GM12864 (cell line): ENCODE measurements at places on chromosomes 3 and 15.

GRCh38 chr3:50365080-50365841, 5.9 kb upstream of the TMEM115 start:
- DNase-seq: peak; percentile 67

GRCh38 chr3:5016211-5017161, 37.2 kb downstream of the BHLHE40 start:
- no peak for DNase-seq

GRCh38 chr15:27059610-27060202, 88.7 kb downstream of the GABRG3 start:
- DNase-seq: no peak

- DNase-seq: no peak
Observed at GRCh38 chr3:50358355-50358910, 888 bp downstream of the TMEM115 start.

DNA sequence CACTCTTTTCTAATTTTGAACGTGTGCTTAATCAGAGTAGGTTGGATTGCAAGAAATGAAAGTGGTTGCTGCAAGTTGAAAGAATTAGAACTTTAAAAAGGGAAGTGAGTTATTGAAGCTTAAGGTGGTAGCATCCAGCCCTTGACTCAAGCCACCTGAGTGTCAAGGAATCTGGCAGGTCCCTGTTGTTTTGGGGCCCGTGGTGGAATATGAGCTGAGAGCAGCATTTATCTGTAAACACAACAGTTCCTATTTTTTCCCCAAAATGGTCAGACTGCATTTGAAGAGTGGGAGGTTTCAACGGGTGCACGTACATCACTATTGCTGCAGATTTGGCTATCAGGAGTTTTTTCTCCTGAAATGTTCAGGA, 1.7 kb downstream of the ITPR1 start:
- DNase-seq: no peak

DNA sequence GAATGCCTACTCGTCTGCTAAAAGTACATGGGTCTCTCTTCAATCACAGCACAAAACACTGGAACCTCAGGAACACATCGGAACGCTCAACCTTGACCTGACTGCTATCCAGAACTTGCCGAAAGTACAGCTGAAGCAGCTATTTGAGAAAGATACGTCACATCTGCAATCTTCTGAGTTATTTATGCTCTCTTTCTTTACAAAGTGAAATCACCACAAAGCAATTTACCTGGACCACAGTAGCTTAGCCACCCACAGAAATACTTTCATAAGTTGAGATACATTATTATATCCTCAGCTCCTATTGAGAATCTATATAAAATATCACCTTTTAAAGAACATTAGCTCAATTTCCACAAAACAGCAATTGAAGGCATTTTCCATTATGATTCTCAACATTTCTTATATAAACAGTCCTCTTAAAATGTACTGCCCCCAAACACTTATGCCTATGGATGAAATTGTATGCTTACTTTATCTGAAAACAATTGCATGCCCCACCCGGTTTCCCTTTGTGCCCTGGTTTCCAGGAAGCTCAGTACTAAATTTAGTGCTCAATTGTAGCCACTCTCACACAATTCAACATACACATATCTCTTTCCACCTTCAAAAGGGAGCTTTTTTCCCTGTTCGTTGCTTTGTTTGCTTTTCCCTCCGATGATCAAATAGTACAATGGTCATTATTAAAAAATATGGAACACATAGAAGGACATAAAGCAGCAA, 31.8 kb downstream of the HEG1 start:
- no peak for DNase-seq

- no peak for DNase-seq
Observed at GRCh38 chr3:192830291-192831110, 87.2 kb downstream of the MB21D2 start.

GRCh38 chr15:72809329-72809728, 25.8 kb upstream of the ADPGK start:
- no peak for DNase-seq

DNA sequence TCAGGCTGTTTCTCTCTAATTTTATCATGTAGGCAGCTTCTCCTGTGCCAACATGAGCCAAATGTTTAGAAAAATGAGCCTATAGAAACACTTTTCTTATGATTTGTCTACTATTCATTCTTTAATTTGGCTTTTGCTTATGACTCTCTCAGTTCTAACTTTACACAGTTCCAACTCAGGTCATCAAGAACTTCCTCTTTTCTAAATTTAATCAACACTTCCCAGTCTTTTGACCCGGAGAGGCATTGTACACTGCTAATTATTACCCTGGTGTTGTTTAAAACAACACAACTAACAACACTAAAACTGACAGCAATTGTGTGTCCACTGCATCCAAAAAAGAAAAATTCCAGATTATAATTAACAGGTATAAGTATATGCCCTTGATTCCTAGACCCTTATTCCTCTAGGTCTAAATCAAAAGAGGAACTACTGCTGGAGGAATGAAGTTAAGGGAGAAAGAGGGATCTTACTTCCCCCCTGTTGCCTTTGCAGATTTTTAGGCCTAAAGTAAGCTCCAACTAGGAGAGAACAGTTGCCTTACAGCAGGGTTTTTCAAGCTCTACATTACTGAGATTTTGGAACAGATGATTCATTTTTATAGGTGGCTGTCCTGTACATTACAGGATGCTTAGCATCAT, 332.2 kb upstream of the GOLIM4 start:
- no peak for DNase-seq

GRCh38 chr3:59749291-59749690, 699.5 kb upstream of the CFAP20DC start:
- no peak for DNase-seq

DNA sequence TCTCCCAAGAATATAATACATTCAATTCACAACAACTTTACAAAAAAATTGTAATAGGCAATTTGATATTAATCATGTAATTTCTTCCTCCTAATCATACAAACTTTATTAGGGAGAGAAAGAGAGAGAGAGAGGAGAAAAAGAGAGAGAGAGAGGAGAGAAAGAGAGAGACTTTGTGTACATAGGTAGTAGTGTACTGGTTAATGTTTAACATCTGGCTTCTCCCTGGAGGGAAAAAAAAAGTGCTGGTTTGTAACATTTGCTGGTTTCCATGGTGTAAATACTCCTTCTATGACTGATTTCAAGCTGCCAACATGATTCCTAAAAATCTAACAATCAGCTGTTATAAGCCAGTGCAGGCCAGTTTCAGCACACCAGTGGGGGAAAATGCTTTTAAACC, 98.0 kb upstream of the ARHGEF26 start:
- DNase-seq: no peak

GRCh38 chr3:194019398-194020165, 116.4 kb upstream of the HES1 start:
- DNase-seq: no peak

DNA sequence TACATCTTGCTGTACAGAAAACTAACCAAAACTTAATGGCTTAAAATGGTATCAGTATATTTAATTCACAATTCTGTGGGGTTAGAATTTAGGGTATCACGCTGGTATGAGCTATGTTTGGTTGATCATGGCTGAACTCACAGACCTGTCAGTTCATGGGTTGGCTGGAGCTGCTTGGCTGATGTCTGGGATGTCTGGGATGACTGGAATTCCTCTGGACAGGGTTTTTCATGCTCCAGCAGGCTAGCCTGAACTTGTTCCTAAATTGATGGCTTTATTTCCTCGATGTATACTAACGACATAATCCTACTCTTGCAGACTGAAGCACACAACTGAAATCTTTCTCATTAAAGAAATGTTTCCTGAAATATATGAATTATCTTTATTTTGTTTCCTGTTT, 338.9 kb upstream of the GBE1 start:
- DNase-seq: no peak

GRCh38 chr3:39134305-39134704, 19.1 kb downstream of the CSRNP1 start:
- DNase-seq: no peak

- DNase-seq: no peak
Observed at GRCh38 chr3:117084277-117084676, 374.7 kb downstream of the TUSC7 start.

- DNase-seq: no peak
Observed at GRCh38 chr3:17799312-17799711, 56.9 kb upstream of the TBC1D5 start.

- DNase-seq: no peak
Observed at GRCh38 chr3:100970477-100970990, 22.7 kb downstream of the ABI3BP start.

DNA sequence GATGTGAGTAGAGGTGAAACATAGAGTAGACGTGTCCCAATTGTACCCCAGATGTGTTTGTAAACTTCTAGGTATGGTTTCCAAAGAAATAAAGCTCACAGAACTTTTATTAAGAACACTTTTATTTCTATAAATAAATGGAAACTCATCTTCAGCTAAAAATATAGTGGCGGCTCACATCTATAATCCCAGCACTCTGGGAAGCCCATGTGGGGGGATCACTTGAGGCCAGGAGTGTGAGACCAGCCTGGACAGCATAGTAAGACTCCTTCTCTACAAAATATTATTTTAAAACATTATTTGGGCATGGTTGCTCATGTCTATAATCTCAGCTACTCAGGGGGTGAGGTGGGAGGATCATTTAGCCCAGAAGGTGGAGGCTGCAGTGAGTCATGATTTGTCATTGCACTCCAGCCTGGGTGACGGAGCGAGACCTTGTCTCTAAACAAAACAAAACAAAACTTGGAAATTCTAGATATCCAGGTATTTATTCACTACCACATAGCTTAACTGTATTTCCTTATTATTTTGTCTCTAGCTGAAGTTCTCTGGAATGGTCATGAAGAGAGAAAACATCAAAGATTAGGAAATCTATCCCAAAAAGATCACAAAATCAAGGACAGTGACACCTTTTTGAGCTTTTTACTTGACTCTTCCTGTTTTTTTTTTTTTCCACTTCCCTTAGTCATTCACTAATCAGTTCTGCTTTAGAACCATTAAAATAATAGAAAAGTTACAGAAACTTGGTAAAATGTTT, 258.1 kb downstream of the TIGIT start:
- no peak for DNase-seq

DNA sequence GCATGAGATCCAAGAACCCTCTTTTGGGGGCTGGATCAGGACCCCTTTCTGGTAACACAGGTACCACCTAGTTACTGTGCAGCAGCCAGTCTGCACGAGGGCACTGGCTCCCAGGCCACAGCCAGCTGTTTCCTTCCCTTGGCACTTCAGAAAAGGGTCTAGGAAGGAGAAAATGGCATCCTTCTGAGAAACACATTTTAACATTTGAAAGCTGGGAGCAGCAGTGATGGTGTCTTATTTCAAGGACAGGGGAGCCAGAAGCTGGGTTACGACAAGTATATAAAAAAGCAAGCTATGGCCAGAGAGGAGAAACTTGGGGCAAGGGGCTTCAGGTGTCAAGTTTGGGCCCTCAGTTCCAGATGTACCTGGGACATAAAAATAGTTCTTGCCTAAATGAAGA, 282.8 kb downstream of the CTNNB1 start:
- no peak for DNase-seq

DNA sequence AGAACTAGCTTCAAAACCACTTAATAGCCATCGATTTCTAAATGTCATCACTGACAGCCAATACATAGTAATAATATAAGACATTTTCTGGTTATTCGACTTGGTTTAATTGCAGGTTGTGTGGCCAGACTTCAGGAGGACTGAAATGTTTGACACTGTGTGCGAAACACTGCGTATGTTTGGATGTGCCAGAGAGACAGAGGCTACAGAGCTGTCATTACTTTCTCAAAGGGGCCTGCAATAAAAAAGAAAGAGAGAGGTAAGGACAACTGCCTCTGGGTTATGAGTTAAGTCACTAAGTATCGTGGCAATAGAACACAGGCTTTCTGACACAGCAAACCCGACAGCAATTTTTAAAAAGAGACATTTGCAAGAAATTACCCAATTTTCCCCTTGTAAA, 882 bp downstream of the LMOD3 start:
- DNase-seq: no peak

DNA sequence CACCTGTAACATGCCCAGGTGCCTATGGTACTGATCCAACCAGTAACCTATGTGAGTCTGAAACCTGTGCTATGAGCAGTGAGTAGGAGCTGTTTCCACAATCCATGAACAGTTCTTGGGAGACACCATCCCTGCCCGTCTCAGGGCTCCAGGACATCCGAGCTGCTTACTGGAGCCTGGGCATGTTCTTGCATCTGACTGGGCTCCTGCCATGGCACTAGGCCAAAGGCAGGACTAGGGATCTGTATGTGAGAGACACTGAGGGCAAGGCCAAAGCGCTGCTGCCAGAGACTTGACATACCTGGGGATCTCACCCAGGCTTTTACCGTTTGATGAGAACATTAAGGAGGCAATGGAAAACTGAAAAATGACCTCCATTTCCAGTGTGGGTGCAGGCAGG, 59.8 kb downstream of the WDR76 start:
- DNase-seq: no peak

DNA sequence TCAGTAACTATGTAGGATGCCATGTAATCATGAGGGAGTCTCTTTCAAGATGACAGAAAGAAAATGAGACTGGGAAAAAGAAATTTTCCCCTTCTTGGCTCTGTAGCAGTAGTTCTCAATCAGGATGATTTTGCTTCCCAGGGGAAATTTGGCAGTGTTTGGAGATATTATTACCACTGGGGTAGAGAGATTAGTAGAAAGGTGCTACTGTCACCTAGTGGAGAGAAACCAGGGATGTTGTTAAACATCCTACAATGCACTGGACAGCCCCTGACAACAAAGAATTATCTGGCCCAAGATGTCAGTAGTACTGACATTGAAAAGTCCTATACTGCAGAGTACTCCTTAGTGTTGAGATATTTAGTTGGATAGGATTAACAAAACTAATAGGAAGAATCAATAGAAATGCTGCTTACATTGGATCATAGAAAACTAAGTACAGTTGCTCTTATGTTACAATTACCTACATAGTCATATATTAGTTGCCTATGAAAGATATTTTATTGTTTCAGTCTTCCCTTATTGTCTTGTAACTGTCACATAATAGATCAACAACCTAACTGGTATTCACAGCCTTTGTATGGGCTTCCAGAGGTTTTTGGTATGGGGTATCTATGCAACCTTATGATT, 433.3 kb downstream of the RAP2B start:
- DNase-seq: no peak

- no peak for DNase-seq
Observed at GRCh38 chr15:81298611-81299010, 25.3 kb downstream of the STARD5 start.

DNA sequence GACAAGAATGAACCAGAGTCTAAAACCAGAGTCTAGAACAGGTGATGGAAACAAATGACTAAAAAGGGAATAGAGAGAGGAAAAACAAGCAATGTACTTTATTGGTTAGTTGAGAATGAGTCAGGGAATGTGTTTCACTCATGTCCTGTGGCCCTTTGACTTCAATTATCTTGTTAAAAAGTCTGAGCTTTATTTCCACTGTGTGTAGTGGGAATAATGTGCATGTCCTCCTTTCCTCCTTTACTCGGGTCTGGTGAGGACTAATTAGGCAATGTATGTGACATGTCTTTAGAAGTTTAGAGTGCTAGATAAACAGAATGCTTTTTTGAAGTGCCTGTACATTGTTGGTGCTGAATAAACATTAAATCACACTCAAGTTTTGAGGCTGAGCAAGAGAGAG, 21.3 kb downstream of the LSAMP start:
- DNase-seq: no peak

DNA sequence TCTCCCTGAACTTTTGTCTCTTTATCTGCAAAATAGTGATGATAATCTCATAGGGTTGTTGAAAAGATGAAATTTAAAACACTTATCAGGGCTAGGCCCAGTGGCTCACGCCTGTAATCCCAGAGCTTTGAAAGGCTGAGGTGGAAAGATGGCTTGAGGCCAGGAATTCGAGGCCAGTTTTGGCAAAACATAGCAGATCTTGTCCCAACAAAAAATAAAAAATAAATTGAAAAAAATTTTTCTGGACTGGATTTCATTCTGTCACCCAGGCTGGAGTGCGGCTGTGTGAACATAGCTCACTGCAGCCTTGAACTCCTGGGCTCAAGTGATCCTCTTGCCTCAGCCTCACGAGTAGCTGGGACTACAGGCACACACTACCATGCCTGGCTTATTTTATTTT, 29.6 kb downstream of the LMLN start:
- no peak for DNase-seq
